H9 (cell line): ENCODE measurements at places on chromosomes 6 and 20. TPM values are rescaled to one million over a fixed set of nuclear protein-coding genes. Genes with fewer than 3 reads are reported as not detected.

GRCh38 chr20:53074811-53075314 lies 102.7 kb downstream of the TSHZ2 start:
- no peak for DNase-seq

GRCh38 chr6:30394139-30394538 lies 49.2 kb downstream of the RPP21 start:
- no peak for DNase-seq

The MROH8 gene
- 0.79 and 0.90 TPM in 2 replicates for total RNA-seq

The COL10A1 gene
- total RNA-seq, result not detected in 2 replicates

The HSPA12B gene
- total RNA-seq, result 2.7 and 2.9 TPM in 2 replicates

- DNase-seq, result peak; percentile 7
Observed at GRCh38 chr20:37484331-37484730, 36.7 kb upstream of the NNAT start.

- peak; percentile 38 for DNase-seq
Observed at GRCh38 chr6:35512740-35513139, at the start of gene TULP1. Gene TULP1, minus strand, starts transcription at chr6:35512896. Its CDS starts 38 bp downstream, at chr6:35512858.

DNA sequence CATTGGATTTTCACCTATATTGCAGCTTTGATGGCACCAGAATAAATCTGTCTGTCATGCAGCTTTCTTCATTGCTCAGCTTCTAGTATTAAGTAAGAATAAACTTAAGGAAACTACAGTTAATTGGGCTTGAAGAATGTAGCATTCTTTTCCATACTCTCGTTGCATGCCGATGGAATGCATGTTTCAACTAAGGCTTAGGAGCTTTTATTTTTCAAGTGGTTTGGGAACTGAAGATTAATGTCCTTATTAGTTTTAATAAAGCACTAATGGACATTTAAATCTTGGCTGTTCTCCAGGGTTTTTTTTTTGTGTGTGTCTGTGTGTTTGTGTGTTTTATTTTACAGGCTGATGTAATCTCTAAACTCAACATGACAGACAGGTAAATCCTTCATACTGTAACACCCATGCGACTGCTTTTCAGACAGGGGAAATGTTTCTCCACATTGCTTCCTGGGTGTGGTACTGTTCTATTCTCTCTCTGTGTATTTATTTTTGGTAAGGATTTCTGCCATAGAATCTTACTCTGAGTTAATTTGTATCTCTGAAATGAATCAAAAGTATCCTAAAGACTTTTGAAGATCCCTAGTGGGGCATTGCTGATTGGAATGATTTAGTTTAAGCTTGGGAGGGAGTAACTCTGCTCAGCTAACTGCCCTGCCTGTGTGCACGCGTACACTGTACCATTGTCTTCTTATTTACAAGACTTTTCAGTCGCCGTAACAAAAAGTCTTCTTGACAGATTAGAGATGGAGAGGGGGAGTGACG lies 38.0 kb downstream of the SLC9A8 start:
- DNase-seq, result no peak

The CDH4 gene
- 3.0 and 3.2 TPM in 2 replicates for total RNA-seq

- DNase-seq, result no peak
Observed at GRCh38 chr6:161214722-161215121, 59.1 kb downstream of the AGPAT4 start.

GRCh38 chr6:4351520-4352321 lies 216.3 kb upstream of the ECI2 start:
- DNase-seq, result no peak

The MAP7 gene
- 50.2 and 51.1 TPM in 2 replicates for total RNA-seq

- no peak for DNase-seq
Observed at GRCh38 chr6:130018744-130019325, 454 bp downstream of the L3MBTL3 start.

The CDH22 gene
- total RNA-seq, result 0.20 TPM in 1 of 2 replicates, not detected in the other

DNA sequence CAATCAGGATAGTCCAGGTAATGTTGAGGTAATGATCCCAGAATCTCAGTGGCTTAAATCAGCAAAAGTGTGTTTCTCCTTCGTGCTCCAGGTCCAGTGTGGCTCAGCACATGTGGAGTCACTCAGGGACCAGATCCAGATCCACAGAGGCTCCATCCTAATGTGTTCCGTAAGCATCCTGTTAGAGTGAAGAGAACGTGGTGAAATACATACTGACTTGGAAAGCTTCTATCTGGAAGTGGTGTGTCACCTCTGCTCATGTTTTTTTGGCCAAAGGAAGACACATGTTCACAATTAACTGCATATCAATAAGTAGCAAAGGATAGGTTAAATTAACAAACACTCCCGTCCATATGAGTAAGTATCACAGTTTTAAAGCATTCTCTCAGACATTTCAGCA lies 26.8 kb upstream of the PREP start:
- DNase-seq, result no peak

DNA sequence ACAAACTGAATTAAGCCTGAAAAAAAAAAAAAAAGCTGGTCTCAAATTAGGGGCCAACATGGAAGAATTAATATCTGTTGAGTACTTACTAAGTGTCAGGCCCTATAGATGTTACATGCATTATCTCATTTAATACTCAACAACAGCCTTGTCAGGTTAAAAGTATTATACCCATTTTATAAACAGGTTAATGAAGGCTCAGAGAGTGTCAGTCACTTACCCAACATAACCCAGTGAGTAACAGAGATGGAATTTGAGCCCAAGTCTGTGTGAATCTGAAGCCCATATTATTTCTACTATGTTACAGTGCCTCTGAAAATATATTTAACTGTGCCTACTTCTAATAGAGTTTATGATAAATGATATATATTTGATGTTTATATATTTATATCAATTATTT lies 11.3 kb upstream of the EIF2S2 start:
- no peak for DNase-seq

GRCh38 chr6:115819506-115819905 lies 241.2 kb downstream of the FRK start:
- DNase-seq, result no peak
